ENCODE measurements at places on chromosomes 13 and 19.

DNA sequence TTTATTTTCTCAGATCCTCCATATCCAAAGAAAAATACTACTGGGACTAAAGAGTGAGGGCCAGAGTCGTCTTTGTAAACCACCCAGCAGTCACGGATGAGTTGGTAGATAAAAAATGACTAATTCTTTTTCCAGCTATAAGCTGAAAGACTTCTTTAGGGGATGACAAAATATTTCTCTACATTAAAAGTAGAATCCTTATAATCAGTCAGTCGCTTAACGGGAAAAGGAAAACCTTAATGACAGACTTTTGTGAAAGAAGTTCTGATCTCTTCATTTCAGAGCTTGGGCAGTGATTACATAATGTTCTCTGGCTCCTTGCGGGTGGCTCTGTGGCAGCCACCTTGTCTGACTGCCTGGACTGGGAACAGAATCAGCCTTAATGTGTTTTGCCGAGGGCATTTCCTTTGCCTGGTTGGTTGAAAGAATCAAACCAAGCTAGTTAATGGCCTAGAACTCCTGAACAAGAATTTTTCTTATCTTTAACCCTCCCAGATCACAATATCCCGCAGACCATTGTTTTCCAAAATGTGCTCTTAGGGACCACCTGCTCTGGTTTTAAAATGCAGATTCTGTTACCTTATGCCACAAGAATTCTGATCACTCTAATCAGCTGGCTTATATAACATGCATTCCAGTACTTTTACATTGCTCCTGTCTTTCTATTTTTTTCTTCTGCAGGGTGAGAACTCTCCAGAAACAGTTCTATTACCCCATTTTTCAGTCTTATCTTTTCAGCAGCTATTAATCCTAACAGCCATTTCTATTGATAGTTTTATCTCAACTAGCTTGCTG is 2.5 kb downstream of the ITM2B start:
- DNase-seq = peak; percentile 4

GRCh38 chr19:1125601-1126467 is 22.0 kb downstream of the GPX4 start:
- DNase-seq = no peak

DNA sequence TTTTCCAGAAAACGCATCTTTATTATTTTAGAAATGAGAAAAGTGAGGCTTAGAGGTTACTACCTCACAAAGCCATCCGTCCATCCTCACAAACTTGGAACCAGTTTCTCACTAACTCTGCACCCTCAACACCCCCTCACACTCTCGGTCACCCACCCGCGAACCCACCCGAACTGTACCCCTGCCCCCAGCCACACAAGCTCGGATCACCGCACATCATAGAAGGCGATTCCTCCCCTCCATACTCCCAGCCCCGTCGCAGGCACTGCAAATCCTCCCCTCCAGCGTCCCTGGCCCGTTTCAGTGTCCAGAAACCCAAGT is 238 bp downstream of the ZNF260 start:
- DNase-seq = no peak

DNA sequence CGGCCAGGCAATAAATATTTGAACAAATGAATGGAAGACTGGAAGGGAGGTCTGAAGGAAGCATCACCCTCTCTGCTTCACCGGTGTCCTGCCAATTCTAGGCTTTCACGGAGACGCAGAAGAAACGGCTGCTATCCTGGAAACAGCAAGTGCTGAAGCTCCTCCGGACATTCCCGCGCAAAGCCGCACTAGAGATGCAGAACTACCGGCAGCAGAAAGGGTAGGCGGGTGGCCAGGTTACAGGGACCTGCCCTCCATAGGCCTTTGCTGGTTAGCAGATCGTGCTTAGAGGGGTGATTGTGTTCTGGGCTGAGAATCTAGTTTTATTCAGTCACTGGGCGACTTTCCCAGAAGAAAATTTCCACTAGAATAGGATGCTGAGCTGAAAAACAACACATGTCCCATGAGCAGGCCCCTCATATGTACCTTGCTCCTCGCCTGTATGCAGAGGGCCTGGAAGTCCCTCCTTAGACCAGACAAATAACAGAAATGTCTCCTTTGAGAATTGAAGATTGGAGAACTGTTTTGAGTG is 11.0 kb downstream of the PAF1 start:
- DNase-seq = no peak

GRCh38 chr13:59230484-59231264 is 933.1 kb downstream of the DIAPH3 start:
- no peak for DNase-seq

GRCh38 chr13:110894086-110894485 is 20.8 kb downstream of the ANKRD10 start:
- DNase-seq = no peak

- DNase-seq = no peak
Measured at GRCh38 chr13:31848621-31849020, 109.3 kb downstream of the RXFP2 start.

- DNase-seq = no peak
Measured at GRCh38 chr13:49407068-49407467, 36.8 kb downstream of the CAB39L start.

GRCh38 chr19:3440082-3440481 is 40.2 kb downstream of the SMIM24 start:
- DNase-seq = peak; percentile 69

DNA sequence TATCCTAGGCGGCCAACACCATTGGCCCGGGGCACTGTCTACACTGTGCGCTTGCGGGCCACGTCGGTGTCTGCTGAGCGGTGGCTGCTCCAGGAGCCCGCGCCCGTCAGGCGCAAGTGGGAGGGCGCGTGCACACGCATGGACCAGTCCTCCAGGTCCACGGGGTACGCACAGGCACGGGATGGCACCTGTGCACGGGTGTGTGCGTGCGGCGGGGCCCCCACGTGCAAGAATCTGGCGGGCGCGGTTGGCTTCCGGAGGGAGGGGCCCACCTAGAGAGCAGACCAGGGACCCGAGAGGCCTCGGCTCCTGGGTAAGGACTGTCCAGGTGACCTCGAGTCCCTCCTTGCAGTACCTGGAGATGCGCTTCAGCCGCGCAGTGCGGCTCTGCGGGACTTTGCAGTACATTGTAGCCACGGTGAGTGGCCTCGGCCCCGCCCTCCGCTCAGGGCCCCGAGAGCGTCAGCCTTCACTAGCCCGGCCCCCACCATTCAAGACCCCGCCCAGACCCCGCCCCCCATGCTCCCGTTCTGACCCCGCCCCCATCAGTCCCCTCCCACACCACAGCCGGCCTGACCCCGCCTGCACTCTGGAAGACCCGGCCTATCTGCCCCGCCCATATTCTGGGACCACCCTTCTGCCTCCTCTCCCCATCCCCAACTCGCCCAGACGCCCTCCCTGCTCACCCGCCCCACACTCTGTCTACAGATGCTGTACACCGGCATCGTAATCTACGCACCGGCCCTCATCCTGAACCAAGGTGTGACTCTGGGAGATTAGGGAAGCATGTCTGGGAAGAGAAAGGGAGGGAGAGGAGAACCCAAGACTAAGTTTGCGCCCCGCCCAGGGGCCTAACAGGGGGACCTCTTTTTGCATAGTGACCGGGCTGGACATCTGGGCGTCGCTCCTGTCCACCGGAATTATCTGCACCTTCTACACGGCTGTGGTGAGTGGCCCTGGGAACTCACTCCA is 2.3 kb downstream of the SLC5A5 start:
- DNase-seq = peak; percentile 72

Data from CD4-positive, alpha-beta T cell treated with Interferon alpha-2 for 1 hour (primary cell).